ENCODE measurements at places on chromosomes 2 and 18.

DNA sequence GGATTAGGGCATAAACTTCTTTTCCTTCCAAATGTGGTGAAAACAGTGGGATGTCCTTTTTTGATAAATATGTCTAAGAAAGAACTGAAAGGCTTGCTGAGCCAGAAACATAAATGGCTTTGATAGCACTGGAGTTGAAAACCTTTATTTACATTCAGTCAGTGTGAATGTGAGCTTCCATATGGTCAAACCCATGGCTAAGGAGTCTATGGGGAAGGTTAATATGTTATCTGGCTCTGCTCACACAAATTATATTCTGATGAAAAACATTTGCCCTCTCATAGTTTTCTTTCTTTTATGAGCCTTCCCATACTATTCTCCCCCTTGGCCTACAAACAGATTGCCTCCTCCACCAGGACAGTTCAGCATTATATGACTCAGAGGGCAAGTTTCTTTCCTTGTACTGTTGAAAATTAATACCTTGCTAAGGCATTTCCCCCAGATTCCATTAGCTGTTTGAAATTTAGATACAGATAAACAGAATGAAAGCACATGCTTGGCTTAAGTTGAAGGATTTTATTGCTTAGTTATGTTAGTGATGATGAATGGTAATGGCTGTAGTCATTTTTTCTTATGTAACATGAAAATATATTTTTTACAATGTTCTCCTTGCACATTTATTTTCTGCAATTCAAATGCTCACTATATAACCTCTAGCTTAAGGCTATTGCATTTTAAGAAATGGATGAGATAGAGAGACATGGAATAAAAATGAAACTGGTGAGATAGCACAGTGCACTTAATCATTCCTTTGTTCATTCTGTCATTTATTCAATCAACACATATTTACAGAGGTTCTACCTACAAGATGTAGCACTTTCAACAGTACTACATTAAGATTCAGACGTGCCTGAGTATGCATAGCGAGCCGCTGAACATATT is 544.1 kb downstream of the LRRTM4 start:
- DNase-seq = no peak

- DNase-seq = no peak
These were observed 61.6 kb upstream of the SLC38A11 start for GRCh38 chr2:165016772-165017411.

- DNase-seq = no peak
These were observed 34.7 kb upstream of the DLX1 start for GRCh38 chr2:172050479-172051125.

DNA sequence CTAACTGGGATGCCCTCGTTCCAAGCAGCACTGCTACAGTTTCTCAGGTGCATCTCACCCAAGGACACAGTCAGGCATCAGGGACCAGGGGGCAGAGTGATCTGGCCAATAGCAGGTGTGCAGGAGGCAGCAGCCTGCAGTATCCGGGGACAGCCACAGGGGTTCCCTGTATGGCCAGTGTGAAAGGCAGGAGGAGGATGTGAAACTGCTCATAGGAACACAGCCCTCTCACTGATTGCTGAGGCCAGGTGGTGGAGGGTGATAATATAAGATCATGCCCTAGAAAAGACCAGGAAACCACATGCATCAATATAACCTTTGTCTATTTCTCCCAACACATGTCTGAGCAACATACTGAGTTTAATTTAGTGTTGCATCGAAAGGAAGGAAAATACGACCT is 112.7 kb upstream of the TACR1 start:
- no peak for DNase-seq

- no peak for DNase-seq
These were observed 5.2 kb downstream of the ZNF638 start for GRCh38 chr2:71336802-71337201.

- DNase-seq = no peak
These were observed 165.0 kb downstream of the ANKRD44 start for GRCh38 chr2:197145471-197146056.

DNA sequence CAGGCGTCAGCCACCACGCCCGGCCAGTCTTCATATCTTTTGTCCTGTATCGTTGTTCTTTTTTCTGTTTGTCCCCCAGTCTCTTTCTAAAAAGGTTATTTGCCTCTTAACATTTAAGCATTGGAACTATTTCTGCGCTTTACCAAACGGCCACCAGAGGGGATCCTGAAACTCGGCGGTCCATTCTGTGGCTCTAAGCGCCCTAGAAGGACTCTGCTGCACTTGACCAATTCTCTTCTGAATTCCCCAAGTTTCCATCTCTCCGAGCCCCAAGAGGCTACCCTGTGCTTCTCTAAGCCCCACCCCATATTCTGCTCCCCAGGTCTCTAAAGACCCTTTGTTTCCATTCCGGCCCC is 33.1 kb upstream of the REG3G start:
- no peak for DNase-seq

- peak; percentile 37 for DNase-seq
These were observed 2.9 kb downstream of the CYP26B1 start for GRCh38 chr2:72144632-72145288.

DNA sequence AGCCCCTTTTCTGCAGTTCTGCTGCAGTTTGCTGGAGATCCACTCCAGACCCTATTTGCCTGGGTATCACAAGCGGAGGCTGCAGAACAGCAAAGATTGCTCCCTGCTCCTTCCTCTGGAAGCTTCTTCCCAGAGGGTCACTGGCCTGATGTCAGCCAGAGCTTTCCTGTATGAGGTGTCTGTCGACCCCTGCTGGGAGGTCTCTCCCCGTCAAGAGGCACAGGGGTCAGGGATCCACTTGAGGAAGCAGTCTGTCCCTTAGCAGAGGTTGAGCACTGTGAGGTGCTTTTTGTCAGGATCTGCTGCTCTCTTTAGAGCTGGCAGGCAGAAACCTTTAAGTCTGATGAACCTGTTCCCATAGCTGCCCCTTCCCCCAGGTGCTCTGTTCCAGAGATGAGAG is 42.0 kb upstream of the MYL1 start:
- no peak for DNase-seq

- no peak for DNase-seq
These were observed 19.3 kb downstream of the TTC39C start for GRCh38 chr18:24033641-24034412.

DNA sequence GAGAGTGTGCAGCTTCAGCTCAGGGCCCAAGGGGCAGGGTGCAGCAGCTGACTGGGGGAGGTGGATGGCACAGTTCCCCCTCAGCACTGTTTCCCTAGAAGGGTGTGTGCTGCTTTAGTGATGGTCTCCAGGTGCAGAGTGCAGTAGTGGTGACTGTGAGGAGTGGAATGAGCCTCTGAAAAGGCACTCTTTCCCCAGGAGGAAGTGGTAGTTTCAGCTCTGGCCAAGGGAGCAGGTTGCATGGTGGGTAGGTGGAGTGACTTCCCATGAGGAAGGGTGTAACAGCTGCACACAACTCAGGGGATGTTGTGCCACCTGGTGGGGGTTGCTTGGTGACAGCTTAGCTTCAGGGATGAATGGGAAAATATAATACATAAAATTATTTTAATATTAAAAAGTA is 251.5 kb upstream of the NXPH2 start:
- DNase-seq = no peak

- peak; percentile 91 for DNase-seq
These were observed 158.4 kb downstream of the SETBP1 start for GRCh38 chr18:44838971-44839666.

DNA sequence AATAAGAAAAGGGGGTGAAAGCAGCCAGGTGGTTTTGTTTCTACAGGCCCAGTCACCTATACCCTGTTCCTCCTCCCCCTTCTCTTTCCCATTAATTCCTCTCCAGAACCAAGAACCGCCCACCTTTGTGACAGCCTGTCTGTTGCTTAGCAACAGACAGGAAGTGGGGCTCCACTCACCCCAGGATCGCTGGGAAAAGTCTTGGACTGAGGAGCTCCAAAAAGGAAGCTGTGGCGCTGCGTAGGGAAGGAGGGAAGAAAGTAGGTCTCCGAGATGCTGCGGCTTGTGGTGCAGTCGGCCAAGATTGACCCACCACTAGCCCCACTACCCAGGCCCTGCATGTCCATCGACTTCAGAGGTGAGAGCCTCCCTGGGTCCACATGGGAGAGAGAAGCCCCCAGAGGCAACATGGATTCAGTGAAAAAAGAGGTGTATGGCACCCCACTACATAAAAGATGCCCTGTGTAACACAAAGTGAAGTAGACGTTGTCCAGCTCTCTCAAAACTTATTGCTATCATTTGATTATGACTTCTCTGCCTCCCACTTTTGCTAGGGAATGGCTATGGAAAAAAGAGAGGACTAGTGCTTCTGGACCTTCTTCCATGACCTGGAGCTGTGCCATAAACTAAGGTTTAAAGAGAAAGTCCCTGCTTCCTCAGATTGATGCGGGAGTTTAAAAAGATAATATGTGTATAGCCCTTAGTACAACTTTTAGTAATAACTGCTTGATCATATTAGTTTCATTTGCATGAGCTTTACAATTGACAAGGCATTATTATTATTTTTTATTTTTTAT is at the start of gene FER1L5:
TSS of gene FER1L5 (plus strand) at position 201 of the 797 bp plus-strand sequence. CDS start at position 274, 73 bp downstream.
- DNase-seq = no peak

DNA sequence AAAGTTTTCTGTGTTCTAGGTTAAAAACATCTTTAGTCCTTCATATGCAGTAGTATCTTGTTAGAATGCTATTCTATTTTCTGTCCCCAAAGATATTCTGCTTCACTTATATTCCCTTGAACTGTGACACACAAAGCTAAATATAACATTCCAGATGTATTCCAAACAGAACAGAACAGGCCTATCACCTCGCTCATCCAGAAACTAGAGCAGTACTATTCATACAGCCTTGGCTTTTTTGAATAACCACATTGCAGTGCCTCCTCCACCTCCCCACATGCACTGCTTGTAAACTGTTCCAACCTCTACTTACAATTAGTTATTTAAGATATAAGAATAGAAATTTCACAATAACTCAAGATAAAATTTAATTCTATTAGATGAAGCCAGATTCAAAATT is 196.8 kb downstream of the EXOC6B start:
- no peak for DNase-seq

DNA sequence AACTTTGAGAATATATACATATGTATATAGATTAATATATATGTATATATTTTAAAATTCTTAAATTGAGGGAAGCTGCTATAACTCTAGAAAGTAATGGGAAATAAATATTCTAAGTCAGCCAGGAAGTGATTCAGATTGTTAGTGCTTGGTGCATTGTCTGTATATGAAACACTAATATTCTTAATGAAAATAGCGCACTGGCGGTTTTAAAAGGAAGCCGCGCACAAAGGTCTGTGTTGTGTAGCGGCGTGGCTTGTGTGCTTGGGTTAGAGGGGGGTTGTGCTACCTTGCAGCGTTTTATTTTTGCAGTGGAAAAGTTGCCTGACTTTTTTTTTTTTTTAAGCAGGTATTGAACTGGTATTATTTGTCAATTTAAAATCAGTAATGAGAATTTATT is 11.3 kb downstream of the TSHZ1 start:
- no peak for DNase-seq

DNA sequence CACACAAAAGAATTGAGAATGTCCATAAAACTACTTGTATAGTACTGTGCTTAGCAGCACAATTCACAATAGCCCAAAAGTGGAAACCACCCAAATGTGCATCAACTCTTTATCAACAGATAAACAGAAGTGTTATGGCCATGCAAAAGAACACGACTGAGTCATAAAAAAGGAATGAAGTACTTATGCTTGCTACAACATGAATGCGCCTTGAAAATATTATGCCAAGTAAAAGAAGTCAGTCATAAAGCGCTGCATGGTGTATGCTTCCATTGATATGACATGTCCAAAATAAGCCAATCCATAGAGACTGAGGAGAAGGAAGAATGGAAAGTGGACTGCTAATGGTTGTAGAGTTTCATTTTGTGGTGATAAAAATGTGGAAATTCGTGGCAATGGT is 12.1 kb upstream of the MAP2 start:
- no peak for DNase-seq

DNA sequence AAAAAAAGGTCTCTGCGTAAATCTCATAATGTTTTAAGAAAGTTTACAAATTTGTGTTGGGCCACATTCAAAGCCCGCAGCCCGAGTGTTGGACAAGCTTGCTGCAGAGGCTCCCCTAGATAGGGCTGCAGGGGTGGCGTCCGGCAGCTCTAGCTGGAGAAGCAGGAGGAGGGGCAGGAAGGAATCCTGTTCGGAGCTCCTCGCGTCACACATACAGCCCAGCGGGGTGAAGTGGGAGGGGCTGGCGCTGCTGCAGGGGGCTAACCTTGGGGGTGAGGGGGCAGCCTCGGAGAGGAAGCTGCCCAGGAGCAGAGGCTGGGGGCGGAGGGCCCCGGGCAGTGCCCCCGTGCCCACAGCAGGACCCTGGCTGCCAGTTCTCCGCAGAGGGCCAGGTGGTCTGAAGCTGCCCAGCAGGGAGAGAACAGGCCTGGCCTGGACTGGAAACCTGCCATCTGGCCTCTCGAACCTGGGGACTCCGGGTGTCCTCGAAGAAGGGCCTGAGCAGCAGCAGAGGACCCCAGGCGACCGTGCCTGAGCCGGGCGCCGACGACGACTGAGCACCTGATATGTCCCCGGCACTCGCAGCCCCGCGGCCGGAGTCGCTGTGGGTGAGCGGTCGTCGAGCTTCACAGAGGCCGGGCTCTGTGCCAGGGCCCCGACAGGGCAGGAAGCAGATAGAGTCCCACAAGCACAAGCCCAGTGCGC is 2.6 kb upstream of the GPR35 start:
- DNase-seq = no peak

- no peak for DNase-seq
These were observed 135.5 kb downstream of the GAREM1 start for GRCh38 chr18:32335228-32335627.

- DNase-seq = no peak
These were observed 103.0 kb downstream of the FAM210A start for GRCh38 chr18:13623348-13623747.

GRCh38 chr18:26700201-26700600 is 151.8 kb upstream of the KCTD1 start:
- DNase-seq = no peak

GRCh38 chr18:23540867-23541266 is 37.6 kb downstream of the RMC1 start:
- peak; percentile 56 for DNase-seq

GRCh38 chr2:215003001-215003400 is 135.4 kb downstream of the ABCA12 start:
- no peak for DNase-seq

DNA sequence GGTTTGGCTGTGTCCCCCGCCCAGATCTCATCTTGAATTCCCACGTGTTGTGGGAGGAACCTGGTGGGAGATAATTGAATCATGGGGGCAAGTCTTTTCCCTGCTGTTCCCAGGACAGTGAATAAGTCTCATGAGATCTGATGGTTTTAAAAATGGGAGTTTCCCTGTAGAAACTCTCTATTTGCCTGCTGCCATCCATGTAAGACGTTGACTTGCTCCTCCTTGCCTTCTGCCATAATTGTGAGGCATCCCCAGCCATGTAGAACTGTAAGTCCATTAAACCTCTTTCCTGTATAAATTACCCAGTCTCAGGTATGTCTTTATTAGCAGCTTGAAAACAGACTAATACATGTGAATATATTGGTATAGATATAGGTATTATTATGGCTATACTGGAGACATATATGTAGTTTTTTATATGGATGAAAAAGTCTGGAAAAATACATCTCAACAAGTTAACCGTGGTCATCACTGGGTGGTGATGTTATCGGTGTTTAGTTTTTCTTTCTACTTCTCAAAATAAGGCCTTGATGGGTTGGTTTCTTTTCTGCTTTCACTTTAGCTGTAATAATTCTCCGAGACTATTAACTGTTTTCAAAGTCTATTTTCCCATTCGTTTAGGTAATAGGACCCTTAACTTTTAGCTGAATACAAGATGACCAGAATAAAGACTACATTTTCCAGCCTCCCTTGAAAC is 39.1 kb upstream of the NCOA1 start:
- no peak for DNase-seq

GRCh38 chr2:23019476-23019875 is 365.5 kb upstream of the KLHL29 start:
- DNase-seq = no peak

All from activated CD8-positive, alpha-beta memory T cell treated with anti-CD3 and anti-CD28 coated beads, Interleukin-2, amount 10 ng/mL, durations not matched to agents 7 days and 5 days (primary cell).